Aorta (tissue), 5 donors: ENCODE measurements at places on chromosomes 11 and 22.

DNA sequence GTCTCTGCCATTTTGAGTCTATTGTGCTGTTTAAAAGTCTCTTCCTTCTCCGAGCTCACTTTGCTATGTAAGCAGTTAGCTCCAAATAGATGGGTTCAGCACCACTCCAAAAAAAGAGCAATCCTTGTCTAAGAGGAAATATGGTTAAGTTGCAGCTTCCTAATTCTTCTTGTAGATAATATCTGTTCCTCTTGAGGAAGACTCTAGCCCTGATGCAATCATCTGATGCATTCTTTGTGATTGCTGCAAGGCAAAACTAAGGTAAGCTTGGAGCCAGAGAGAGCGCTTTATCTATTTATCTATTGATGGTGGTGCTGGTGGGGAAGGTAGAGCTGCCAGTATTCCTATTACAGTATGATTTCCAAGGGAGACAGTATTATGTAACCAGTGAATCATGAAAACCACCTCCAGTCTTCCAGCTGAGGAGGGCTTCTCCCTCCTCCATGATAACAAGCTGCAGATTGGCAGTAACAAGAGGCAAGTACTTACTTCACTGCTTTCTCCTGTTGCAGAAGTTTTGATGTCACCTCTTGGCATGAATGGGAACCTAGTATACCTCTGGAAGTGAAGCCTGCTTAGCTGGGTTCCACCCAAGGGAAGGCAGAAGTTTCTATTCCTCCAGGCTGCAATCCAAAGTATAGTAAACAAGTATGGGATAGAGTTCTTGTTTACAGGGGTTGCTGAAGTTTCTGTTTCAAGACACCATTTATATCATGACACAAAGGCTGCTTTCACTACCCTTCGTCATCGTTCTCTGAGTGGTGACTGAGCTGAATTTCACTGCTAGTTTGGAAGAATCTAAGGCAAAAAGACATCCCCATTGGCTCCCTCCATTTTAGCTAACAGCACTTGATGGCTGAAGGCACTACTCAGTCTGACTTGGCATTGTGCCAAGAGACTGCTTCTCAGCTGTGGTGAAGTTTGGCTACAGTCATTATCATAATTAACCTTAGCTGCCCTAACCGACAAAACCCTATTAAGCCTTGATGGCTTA is 49.7 kb downstream of the FDX1 start:
- no peak for DNase-seq

GRCh38 chr11:119991669-119992068 is 146.2 kb downstream of the TRIM29 start:
- no peak for DNase-seq

- DNase-seq, result no peak
Measured at GRCh38 chr11:41716862-41717261, 257.4 kb upstream of the LRRC4C start.

GRCh38 chr11:122309262-122309925 is 193.4 kb upstream of the BLID start:
- DNase-seq, result no peak

DNA sequence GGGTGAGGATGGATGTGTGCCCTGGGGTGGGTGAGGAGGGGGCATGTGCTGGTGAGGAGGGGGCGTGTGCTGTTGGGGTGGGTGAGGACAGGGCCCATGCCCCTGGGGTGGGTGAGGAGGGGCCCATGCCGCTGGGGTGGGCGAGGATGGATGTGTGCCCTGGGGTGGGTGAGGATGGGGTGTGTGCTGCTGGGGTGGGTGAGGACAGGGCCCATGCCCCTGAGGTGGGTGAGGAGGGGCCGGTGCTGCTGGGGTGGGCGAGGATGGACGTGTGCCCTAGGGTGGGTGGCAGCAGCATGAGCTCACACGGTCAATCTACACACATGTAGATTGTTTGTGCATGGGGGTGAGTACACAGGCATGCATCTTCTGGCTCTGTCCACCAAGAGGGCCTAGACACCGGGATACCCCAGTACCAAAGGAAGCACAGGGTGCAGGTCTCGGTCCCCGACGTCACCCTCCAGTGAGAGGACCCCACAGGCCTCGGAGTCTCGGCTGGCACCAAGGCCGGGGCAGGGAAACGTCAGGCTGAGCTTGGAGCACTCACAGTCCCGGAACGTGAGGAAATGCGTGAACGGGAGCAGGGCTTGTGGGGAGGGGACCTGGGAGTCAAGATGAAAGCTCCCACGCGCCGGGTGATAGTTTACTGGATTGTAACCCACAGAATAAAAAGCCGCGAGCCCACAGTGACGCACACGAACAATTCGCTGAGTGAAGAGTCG is 37.4 kb upstream of the TOLLIP start:
- no peak for DNase-seq

- no peak for DNase-seq
Measured at GRCh38 chr11:118924591-118925585, 838 bp downstream of the BCL9L start.

DNA sequence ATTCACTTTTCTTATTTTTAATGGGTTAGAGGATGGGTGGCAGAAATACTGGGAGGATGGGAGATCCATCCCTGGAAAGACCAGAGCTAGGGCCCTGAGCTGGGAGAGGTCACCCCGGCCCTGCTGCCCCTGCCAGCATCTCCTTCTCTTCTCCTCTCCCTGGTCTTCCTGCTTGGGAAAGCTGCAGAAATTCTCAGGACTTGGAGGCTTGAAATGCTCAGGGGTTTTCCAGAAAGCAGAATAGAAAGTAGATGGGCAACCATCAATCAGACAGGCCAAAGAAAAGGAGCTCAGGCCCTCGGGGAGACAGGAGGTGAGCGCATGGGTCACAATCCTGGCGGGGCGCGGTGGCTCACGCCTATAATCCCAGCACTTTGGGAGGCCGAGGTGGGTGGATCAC is 1.5 kb downstream of the APOBEC3H start:
- DNase-seq, result no peak

- DNase-seq, result no peak
Measured at GRCh38 chr11:125399945-125400344, 96.1 kb downstream of the FEZ1 start.

GRCh38 chr22:19703869-19704268 is 10.4 kb upstream of the SEPTIN5 start:
- DNase-seq, result no peak

DNA sequence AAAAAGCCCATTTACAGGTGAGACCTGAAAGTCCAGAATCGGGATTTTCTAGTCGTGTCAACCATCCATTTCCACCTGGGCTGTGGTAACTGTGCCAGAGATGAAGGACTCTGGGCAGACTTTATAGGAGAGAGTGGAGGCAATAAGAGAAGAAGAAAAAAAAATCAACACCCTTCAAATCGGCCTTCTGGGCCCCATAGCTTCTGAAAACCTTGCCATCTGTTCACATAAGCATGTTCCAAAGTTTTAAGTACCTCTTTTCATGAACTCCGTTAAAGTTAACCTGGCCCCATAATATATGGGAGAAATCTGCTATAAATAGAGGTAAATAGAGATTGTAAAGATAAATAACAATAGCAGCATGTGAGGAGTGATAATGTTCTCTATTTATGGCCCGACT is 470.5 kb downstream of the MIAT start:
- no peak for DNase-seq

DNA sequence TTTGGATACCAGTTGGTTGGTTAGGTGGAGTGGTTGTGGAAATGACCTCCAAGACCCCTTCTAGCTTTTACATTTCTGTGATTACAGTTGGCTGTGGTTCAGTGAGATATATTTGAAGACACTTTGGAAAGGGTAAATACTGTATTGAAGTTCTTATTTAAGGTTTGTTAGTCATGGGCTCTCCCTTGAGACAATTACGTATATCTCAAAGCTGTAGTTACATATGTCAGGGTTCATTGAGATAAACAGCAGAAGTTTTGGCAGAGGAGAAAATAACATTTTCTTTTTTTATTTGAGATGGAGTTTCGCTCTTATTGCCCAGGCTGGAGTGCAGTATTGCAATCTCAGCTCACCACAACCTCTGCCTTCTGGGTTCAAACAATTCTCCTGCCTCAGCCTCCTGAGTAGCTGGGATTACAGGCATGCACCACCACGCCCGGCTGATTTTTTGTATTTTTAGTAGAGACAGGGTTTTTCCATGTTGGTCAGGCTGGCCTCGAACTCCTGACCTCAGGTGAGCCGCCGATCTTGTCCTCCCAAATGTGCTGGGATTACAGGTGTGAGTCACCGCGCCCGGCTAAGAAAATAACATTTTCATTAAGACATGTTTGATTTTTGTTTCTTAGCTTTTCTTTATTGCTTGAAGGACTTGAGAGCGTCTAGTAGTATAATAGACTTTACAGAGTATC is 1.9 kb downstream of the RNF121 start:
- no peak for DNase-seq

DNA sequence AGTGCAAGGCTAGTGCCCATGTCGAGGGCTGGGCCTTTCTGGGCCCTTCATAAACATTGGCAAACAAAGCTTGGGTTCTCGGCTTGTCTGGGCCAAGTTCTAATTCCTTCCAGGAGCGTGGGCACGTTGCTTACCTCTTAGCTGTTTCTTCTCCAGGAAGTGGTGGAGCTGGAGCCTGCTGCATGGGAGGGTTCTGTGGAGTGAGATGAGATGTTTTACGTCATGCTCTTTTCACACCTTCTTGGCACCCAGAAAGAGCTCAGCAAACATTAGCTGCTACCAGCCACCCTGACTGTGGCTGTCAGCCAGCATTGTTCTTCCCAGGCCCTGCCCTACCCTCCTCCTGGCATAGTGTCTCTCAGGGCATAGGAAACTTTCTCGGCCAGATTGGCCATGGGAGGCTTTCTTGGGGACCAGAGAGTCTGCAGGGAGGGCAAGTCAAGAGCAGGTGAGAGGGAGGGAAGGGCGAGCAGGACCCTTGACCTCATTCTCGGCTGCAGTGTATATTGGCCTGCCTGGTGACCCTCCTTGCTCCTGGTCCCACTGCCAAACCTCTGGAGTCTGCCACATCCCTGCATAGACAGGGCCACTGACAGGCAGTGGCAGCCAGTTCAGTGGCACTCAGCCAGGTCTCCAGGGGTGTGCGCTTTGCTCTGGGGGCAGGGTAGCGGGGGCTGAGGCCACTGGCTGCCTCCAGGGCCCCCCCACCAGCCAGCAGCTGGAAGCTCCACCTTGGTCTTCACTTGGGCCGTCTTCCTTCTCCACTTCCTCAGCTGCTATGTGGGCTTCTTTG is 98.8 kb downstream of the BCR start:
- no peak for DNase-seq

- DNase-seq, result no peak
Measured at GRCh38 chr11:86952221-86952875, 2.8 kb downstream of the FZD4 start.

DNA sequence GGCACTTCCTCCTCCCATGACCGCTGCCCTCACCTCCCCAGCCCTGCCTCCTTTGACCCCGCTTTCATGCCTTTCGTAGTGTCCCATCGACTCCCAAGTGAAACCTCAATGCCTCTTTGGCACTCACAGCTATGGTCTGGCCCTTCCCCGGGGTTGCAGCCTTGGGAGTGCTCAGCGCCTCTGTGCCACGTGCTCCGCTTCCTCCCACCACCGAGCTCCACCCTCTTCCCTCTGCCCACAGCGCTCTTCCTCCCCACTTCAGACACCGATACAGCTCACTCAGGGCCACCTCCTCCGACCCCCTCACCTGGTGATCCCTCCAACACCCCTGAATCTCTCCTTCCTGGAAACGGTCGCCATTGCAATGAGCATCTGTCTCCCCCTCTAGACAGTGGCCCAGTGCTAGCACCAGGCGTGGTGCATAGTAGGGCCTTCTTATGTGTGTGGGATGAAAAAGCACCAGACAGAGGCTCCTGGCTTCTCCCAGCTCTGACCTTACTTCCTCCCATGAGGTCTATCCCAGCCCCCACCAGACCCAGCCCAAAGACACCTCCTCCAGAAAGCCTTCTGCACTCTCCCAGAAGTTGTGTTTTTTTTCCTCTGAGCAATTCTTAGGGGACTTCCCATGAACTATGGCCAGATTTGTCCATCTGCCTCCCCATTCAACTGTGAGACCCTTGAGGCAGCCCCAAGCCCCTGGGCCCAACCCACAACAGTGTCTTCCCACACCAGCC is 16.4 kb upstream of the SCGB1A1 start:
- DNase-seq, result peak; percentile 87

- no peak for DNase-seq
Measured at GRCh38 chr11:111785076-111785475, 18.9 kb upstream of the PPP2R1B start.

DNA sequence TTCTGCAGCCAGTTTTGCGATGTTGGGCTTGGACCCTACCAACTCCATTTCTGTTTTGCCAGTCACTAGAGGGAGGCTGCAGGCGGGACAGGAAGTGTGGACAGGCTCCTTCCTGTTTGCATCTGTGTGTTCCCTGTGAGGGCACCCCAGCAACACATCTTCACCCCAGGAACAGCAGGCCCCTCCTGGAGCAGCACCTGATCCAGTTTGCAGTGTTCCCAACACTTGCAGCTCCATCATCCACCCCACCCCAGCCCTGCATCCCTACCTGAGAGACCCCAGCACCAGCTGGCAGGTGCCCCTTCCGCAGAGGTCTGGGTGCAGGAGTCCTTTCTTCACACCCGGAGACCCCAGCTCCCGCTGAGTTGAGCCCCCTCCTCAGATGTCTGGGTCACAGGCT is 7.4 kb upstream of the VSIG10L2 start:
- no peak for DNase-seq

DNA sequence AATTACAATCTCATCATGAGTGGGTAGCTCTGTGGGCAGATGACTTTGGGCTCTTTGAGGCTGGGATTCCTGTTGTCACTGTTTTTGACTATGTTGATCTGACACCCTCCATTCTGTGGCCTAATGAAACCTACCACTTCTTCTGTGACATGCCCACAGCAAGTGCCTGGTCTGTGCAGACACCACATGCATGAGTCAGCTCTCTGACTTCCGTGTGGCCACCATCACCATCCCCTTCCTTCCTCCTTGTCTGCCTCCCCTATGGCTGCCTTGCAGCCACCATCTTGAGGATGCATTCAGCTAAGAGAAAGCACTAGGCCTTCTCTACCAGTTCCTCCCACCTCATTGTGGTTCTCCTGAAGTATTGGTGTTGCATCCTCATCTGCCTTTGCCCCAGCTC is 15.3 kb upstream of the OR10V1 start:
- DNase-seq, result no peak

- no peak for DNase-seq
Measured at GRCh38 chr11:63829823-63830489, 9.0 kb upstream of the MARK2 start.

GRCh38 chr22:39384750-39385480 is 14.7 kb upstream of the TAB1 start:
- no peak for DNase-seq

DNA sequence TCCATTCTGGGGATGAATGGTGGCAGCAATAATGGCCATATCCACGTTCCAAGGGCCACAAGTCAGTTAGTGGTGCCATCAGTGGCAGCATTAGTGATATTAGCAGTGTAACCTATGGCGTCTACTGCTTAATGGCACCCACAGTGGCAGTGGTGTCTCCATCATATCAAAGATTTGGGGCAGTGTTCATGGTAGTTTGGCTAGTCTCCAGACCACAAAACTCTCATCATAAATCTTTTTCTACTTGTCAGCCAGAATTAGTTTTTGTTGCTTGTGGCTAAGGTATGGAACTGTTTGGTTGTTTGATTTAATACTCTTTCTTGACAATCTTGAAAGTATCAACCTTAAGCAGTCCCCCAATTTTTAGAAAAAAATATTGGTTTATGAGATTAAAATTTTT is 45.1 kb upstream of the DEUP1 start:
- no peak for DNase-seq
